ENCODE measurements at places on chromosomes 2 and 18.

DNA sequence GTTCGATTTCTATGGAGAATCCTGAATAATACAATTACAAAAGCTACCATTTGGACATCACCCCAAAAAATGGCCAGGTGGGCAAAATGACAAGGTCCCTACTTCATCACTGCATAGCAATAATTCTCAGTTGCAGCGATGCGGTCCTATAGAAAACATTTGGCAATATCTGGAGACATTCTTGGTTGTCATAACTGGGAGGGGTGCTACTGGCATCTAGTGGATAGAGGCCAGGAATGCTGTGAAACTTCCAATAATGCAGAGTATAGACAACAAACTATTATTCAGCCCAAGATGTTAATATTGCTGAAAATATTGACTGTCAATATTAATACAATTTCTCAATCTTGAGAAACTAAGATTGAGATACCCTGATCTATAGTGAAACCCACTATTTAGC is 637.8 kb upstream of the PKDCC start:
- DNase-seq = no peak

DNA sequence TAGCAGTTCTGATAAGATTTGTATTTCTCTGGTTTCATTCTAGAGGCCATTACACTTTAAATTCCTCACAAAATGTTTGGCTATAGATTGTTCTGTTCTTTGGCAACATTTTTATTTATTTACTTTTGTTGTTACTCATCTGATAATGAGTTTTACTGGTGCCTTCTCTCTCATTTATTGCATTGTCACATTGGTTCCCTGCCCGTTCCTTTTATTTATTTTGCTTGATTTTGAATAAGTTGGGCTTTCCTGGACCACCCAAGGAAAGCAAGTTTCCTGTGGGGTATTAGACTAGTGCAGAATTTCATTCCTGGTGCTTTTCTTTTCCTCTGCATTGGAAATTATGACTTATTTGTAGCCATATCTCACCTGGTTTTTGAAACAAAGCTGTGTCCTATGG is 232.0 kb downstream of the SOCS6 start:
- no peak for DNase-seq

DNA sequence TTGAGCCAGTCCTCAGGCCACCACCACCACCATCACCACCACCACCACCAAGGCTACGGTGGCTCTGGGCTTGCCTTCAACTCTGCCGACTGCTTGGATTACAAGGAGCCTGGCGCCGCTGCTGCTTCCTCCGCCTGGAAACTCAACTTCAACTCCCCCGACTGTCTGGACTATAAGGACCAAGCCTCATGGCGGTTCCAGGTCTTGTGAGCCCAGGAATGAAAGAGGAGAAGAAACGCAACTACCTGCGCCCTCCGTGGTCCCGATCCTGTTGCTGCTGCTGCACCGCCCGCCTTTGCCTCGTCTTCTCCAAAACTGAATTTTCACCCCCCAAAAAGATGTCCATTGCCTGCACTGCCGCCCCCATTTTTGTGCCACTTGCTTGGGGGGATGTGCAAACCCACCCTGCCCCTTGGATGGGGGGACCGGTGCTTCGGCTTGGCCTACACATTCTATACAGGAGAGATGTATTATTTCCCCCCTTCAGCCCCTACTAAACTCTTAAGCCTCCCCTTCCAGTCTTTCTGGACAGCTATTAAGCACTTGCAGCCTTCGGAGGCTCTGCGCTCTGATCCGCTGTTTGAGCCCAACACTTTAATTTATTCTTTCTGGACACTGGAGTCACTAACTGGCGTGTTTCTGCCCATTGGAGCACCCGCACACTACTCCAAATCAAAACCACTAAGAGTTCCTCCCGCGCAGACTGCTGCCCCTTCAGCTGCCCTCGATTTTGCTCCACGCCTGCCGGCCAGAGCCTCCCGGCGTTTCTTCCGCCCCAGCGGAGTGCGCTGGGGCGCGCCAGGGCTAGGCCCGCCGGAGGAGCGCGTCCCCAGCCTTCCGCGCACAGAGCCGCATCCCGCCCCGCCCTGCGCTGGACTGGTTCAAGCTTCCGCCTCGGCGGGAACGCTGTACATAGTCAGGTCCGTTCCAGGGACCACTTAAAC is 5.7 kb downstream of the OTX1 start:
- no peak for DNase-seq

DNA sequence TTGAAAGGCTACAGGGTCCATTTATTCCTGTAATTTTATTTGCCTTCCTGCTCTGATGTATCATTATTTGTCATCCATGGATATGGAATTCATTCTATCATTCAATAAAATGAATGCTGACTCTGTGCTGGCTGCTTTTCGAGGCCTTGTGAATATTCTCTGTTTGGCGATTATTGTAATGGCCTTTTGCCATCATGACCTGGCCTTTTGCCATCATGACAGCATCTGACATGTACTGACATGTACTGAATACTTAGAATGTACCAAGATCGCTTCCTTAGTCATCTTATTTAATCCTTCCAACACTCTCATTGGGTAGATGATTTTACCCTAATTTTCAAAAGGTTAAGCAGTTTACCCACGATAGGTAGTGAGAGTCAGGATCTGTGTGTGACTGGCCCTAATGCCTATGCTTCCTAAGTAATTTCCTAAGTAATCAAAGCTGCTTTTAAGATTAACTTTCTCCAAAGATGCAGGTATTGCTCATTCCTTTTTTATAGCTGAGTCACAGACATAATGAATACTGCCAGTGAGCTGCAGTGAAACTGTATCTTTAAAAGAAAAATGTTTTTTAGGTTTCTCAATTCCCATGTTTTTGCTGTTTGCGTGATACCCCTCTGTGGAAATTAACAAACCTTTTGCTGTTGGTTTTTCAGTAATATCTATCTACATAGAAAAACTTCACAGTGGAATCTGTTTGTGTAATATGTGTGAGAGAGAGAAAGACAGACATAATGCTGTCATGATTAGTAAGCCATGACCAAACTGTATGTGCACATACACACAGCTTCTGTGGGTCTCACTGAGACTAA is 127.8 kb downstream of the CERS6 start:
- DNase-seq = no peak

GRCh38 chr2:65129286-65129825 is 550 bp downstream of the RAB1A start:
- peak; percentile 14 for DNase-seq

- no peak for DNase-seq
These were observed 3.6 kb upstream of the ANO7 start for GRCh38 chr2:241184901-241185300.
